NCI-H2029 (cell line): ENCODE measurements at places on chromosomes 6 and 20.

- DNase-seq, result no peak
These were observed 49.1 kb upstream of the UBR2 start for GRCh38 chr6:42514745-42515144.

DNA sequence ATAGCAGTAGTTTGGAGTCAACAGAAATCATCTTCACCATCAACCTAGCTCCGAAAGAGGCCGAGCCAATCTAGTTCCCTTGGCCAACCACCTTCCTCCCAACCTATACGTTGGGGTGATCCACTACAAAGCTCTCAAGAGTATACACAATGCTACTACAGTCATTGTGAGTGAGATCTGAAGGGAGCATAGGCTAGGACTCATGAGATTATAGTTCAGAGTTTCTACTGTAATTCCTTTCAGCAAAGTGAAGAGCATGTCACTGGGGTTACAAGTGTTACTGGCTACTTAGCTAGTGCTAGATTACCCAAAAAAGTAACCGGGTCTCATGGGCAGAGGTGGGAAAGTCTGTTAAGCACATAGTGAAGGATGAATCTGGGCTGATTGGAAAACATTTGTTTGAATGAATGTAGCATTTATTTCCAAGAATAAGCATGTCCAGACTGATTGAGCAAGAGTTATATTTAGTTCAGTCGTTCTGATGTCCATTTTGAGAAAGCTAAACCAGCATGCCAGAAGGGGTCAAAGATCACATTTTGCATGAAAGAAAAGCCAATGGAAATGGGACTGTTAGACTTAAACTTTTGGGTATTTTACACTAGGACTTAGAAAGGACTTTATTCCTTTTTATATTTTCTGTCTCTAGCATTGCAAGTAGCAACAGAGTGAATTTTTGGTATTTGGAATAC lies 10.5 kb upstream of the ESR1 start:
- DNase-seq, result no peak

DNA sequence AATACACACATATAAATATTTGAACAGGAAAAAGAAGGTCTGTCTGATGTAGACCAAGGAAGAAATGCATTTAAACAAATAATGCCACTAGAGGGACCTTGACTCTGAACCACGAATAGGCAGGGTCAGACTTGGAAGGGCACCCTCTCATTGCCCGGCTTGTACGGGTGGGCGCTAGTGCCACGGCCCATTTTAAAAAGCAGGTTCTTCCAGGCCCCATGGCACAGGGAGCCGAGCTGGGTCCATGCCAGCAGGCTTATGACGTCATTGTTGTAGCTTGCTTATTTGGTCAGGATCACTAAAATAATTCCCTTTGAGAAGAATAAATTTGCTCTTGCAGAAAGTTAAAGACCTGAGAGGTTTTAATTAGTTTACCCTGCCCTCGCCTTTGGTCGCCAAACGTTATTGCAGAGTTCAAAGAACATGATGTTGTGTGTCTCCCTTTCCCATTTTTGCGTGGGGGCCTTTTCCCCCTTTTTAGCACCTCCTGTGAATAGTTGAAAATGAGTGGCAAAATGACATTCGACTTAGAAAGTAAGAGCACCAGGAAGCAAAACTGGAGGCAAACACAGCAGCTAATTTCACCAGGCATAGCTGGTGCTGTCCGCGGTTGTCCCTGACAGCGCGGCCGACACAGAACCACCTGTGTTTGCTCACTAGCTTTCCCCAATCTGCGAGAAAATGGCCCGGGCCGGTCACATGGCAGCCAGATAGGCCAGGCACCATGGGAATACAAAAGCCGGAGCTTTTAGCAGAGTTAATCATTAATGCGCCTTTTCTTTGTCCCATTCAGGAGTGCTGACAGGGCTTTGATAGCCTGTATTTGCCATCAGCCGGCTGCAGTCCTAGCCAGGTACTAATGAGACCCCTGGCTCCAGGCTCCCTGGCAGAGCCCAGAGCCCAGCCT lies 93.8 kb downstream of the FOXA2 start:
- peak; percentile 86 for DNase-seq

DNA sequence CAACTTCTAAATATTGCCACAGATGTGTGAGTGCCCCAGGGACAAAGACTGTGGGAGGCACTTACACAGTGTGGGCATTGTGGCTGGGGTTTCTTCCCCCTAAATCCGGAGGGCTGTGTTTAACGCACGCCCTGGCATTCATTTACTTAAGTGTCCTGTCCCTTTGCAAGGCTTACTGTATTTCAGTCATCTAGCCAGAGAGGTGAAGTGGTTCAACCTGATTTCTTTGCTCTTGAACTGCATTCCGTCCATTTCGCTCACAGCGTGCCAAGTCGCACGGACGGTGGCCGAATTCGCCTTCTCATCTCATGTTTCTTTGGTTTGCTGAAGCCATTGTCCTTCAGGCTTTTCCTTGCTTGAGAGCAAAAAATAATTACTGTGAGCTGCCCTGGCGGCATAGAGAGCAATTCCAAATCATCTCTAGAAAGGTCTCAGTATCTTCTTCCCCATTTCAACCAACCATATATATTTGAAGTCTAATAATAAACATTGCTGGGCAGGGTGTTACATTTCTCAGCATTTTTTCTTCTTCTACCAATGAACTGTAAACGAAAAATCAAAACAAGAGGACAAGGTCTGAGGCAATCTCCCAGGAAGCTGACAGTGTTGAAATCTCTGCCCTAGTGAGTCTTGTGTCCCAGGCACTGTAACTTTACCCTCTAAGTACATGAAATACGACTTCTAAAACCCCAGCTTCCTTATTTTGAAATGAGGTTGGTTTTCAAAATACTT lies 16.9 kb downstream of the SYTL3 start:
- DNase-seq, result peak; percentile 80

DNA sequence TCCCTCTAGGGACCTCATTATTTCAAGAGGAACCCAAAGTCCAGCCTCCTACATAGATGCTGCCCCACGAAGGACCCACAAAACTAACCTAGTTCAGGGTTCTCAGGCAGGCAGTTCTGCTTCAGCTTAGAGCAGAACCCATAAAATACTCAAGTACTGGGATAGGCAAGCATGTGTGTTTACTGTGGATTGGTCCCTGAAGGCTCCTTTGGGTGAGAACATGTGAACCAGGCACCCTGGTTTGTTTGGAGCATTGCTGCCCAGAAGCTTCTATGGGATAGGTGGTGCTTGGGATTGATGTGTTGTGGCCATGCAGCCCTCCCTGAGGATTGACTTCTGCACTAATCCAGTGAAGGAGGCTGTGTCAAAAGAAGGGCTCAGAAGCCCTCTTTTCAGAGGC lies 14.9 kb upstream of the EFHC1 start:
- DNase-seq, result no peak

GRCh38 chr20:62916703-62917476 lies 9.4 kb downstream of the DIDO1 start:
- DNase-seq, result no peak
